ENCODE measurements at places on chromosomes 7 and 10.

DNA sequence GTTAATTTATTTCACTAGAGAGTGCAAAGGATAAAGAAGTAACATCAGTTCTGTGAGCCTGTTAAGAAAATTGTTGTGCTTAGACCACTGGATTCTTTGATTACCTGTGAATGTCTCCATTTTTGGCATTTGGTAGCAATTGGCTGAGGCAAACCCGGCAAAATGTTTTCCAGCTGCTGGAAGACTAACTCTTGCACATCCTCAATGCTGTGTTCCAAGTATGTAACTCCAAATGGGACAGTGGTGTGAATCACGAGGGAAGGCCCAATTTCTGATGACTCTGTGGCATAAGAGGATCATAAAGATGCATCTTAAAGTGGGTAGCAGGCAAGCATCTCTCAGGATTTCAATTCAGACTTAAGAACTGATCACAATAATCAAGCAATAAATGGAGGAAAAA is 268.8 kb downstream of the RNLS start:
- no peak for DNase-seq

GRCh38 chr7:90686146-90686545 is 90.0 kb downstream of the CDK14 start:
- no peak for DNase-seq

DNA sequence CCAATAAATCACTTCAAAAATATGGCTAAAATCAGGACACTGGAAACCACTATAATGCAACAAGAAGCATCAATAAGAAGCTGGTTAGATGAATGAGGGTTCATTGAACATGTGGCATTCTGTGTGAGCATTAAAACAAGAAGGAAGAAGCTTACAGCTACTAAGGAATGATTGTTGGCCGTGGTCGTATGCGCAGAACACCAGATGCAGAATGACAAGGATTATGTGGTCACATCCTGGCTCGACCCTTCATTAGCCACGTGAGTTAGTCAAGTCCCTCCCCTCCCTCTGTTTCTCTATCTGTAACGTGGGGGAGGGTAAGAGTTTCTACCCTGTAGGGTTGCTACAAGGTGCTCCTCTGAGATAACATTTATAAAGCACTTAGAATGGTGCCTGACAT is 174.3 kb downstream of the ADAM12 start:
- no peak for DNase-seq

GRCh38 chr7:97971120-97971989 is 18.6 kb downstream of the OCM2 start:
- no peak for DNase-seq

GRCh38 chr7:128003167-128003566 is 28.1 kb downstream of the LRRC4 start:
- no peak for DNase-seq

DNA sequence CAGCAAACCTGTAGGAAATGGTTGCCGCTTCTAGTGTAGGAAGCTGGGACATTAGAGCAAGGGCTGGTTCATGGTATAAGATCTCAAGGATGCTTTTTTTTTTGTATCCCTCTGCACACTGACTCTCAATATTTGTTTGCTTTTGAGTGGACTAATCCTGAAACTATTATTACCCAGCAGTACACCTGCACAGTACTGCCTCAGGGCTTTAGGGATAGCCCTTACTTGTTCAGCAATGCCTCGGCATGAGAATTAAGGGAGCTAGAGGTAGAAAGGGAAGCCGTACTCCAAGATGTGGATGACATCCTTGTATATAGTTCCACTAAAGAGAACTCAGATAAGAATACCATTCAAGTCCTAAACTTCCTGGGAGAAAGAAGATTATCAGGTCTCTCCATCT is 70.5 kb downstream of the COPG2 start:
- no peak for DNase-seq

DNA sequence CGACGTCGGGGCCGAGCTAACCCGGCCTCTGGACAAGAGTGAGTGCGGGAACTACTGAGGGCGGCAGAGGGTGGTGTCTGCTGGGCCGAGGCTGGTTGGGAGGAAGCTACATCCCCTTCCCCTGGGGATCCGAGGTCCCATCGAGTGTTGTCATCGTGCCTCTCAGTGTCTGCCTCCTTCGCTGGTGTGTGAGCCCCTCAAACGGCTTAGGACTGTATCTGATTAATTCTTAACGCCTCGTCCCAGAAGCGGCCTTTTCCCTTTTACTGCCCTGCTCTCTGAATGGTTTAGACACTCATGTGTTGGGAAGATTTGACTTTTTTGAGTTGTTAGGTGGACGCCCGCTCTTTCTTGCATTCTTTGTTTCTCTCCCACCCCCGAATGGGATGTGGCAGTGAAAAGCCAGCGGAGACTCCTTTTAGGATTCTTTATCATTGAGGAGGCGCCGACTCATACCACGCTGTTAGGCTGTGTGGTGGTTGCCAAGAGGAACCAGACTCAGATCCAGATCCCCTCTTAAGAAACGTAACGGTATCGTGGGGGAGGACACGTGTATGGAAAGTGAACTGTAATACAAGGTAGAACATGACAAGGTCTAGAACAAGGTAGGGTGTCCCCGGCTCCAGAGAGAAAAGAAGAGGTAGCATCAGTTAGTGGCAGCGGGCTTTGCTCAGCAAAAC is 631 bp downstream of the SUPV3L1 start:
- DNase-seq, result peak; percentile 14

DNA sequence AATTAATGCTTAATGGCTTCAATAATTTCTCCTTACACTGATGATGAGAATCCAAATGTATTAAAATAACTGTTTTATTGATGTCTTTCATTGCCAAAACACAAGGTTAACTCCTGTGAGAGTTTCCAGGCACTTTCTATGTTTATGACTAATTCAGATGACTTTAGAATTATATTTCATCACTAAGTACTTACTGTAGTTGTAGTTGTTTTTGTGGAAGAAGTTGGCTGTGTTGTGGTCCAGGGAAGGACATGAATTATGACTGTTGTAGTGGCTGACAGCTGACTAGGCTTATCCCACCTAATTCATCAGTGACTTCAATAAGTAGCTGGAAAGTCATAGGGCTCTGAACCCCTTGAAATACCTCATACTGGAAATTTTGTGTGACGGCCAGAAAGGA is 254.8 kb downstream of the HGF start:
- no peak for DNase-seq

- DNase-seq, result no peak
Measured at GRCh38 chr7:71682181-71682580, 550.2 kb downstream of the GALNT17 start.

DNA sequence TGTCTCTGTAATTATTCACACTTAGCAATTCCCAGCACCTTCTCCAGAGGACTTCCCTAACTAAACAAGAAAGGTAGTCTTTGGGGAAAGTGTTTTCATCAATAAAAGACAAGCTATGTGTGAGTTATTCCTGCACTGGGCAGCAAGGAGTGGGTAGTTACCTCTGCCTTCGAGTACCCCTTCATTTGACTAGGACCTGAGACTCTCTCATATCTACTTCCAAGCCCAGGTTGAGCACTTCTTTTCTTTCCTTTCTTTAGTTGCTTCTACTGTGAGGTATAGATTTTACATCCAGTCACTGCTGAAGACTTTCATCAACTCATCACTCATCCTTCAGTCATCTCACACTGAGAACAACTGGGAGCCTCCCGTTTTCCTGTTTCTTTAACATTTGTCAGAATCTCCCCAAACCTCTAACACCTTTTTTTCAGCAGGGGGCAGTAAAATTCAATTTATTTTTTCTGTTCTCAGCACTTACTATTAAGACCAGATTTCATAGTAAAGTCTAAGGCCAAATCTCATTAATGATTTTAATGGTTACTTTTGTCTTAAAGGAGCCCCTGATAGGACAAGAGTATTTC is 80.1 kb upstream of the PRSS1 start:
- peak; percentile 26 for DNase-seq

DNA sequence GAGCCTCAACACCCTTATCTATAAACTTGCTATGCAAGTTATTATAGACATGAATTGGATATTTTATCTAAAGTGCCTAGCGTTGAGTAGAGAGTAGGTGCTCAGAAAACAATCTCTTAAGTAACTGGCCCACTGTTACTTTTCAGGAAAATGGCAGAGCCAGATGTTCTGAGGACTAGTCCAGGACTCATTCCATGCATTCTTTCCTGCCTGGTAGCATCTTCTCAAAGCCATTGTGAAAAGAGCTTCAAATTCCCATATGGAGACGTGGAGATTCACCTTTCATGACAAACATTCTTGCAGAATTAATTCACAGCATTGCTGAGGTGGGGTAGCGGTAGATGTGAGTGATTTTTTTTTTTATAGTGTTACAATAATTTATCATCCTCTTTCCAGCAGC is 35.9 kb upstream of the ITPRID1 start:
- DNase-seq, result no peak

- DNase-seq, result no peak
Measured at GRCh38 chr10:34599026-34599795, 215.9 kb downstream of the PARD3 start.

DNA sequence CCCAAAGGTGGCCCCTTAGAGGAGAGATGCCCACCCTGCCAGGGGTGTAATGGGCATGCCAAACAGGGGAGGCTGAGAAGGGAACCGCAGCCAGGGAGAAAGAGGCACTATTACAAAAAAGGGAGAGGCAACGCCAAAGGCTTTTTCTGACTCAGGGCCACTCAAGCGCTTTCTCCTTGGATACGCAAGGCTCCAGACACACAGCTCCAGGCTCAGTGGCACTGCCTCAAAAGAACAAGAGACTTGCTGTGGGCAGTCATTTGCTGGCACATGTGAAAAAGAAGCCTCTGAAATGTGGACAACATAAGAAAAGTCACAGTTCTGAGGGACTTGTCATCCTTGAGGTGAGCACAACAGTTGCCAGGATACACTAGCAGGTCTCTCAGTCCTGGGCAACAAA is 128.4 kb downstream of the DGKI start:
- no peak for DNase-seq

DNA sequence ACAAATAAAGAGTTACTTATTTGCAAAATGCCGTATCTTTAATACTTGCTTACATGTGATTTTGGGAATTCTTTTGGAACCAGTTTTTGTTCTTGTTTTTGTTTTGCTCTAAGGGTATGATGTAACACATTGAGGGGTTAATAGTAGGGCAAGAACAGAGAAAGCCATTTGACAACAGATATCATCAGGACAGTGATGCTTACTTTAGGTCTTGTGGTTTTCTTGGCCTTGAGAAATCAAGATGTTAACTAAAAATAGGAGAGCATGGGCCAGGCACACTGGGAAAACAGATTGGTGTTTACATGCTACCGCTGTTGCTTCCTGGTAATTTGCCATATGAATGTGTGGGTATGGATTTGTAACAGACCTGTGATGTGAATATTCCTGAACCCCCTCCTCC is 3.7 kb downstream of the SAMD8 start:
- no peak for DNase-seq

- peak; percentile 11 for DNase-seq
Measured at GRCh38 chr7:4406288-4407058, 275.6 kb upstream of the FOXK1 start.

DNA sequence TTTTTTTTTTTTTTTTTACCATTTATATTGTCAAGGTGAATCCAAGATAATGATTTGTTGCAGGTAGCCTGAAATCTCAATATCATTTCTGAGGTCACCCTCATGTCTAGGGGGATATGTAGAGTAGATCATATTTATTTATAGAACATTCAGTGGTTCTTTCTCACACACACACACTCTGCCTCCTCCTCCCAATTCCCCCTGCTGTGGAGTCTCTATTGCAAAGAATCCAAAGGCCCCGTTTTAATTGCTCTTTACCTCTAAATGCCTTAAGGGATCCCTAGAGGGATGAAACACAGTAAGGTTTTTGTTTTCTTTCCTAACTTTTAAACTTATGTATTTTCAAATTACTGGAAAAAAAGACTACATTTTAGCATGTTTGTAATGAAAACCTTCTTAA is 170.0 kb downstream of the PRKG1 start:
- no peak for DNase-seq

DNA sequence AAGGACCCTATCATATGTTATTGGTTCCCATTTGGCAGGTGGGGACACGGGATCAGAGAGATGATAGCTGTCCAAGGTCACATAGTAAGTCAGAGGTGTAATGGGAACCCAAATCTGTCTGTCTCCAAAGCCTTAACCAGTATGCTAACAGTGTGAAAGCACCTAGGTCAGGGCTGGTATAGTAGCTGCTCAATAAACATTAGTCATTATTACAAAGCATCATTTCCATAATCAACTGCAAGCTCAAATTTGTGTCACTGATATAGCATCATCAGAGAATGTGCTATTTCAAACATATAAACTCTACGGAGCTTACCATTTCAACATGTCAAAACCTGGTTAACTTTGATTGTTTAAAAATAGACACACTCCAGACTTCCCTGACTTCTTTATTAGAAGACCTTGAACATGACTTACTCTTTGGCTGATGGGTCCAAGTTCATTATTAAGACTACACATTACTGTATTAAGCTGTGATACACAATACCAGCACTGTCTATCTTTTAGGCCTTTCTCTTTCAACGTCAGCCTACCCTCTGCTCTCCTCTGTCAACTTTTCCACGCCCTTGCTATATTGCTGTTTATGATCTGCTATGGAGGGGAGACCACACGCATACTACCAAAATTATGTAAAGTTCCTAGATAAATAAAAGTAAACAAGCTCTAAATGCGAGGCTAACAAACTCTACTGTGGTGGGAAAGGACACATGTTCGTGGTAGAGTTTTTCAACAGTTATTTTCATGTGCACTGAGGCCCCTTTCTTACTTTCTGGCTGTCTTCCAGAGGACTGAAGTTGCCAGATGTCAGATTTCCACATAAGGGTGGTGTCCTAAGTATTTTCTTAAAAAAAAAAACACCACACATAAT is 33.6 kb downstream of the DNMBP start:
- DNase-seq, result peak; percentile 43

- no peak for DNase-seq
Measured at GRCh38 chr7:142945001-142945400, 5.7 kb downstream of the LLCFC1 start.

DNA sequence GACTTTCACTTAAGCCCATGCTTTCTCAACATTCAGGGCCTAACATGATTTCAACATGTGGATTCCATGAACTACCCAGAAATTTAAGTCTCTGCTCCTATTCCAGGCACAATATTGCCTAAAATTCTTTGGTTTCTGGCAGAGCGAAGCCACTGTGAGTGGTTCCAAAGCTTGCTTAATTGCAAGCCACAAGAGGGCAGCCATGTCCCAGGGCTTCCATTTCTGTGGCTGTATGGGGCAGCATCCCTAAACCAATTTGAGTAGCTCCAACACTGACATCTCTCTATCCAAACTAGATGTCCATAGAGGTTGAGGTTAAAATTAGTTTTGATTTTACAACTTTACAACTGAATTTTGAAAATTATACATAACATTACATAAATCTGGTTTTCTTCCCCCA is 56.3 kb upstream of the MDFIC start:
- DNase-seq, result peak; percentile 19

GRCh38 chr10:70403483-70404035 is 386 bp upstream of the EIF4EBP2 start:
- no peak for DNase-seq

DNA sequence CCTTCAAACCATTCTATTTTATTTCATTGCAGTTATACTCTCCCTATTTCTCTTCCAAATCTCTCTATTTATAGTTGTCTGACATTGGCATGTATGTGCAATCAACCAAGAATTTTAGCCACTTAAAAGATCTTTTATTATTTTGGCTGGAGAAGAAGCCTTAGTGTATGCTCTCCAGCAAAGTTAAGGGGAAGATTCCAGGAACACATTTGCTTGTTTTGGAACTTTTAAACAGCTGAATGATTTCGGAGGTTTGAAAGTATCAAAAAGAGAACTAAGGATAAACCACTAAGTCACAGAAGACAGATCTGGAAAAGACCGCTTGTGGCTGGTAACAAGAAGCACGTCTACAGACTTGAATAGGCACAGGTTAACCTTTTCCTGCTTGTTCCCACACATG is 182.2 kb upstream of the FZD1 start:
- DNase-seq, result no peak

- peak; percentile 30 for DNase-seq
Measured at GRCh38 chr7:150962553-150963399, 15.3 kb downstream of the KCNH2 start.

Data from small intestine (tissue), 16 donors.